ENCODE measurements at places on chromosomes 6 and 20.
A peak's percentile ranks its signal among the peaks of the same experiment; 100 is the strongest.

DNA sequence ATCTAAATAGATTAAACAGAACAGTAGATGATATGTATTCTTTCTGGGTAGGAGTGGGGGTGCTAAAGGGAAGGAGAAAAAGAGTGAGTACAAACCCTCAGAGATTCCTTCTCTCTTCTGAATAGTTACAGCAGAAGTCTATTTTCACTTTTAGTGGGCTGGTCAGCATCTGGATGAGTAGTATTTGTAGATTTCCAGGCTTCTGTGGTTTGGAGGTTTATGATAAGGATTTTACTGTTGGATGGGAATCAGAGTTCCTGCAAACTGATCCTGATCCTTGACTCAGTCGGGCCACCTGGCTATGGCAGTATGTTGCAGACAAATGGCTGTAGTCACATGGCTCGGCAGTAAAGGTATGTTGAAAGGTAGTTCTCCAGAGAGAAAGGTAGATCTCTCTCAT lies 84.3 kb upstream of the IFNGR1 start:
- no peak for DNase-seq

DNA sequence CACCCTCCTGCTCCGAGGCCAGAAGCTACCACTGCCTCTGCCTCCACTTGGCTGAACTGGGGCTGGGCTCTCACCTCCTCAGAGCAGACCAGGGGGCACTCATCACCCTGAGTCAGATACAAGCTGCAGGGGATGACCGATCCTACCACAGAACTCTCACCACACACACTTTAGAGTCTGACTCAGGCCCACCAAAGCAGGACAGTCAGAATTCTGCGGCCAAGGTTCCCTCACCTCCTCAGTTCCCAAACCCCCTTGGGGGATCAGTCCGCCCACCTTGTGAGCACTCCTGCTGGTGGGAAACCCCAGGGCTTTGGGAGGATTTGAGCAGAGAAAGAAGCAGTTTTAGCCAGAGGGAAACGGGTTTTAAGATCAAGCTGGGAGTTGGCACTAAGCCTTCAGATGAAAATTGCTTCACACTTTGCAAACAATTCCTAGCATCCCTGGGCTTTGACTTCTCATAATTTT lies 587.8 kb upstream of the JAG1 start:
- peak; percentile 77 for DNase-seq

DNA sequence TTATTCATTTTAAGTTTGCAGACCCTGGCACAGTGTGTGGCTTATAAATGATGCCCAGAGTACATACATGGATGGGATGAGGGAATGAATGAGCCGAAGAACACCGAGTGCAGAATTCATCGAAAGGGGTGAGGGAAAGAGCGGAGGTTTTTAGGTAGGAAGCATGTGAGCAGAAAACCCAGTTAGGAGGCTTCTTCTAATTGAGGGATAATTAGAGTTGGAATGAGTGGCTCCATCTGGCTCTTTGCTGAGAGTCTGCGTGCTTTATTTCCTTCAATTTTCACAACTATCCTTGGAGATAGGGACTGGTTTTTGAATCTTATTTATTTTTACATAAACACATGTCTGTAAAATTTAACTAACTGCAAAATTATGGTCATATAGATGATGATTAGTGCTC lies 150.7 kb downstream of the DOK5 start:
- no peak for DNase-seq

DNA sequence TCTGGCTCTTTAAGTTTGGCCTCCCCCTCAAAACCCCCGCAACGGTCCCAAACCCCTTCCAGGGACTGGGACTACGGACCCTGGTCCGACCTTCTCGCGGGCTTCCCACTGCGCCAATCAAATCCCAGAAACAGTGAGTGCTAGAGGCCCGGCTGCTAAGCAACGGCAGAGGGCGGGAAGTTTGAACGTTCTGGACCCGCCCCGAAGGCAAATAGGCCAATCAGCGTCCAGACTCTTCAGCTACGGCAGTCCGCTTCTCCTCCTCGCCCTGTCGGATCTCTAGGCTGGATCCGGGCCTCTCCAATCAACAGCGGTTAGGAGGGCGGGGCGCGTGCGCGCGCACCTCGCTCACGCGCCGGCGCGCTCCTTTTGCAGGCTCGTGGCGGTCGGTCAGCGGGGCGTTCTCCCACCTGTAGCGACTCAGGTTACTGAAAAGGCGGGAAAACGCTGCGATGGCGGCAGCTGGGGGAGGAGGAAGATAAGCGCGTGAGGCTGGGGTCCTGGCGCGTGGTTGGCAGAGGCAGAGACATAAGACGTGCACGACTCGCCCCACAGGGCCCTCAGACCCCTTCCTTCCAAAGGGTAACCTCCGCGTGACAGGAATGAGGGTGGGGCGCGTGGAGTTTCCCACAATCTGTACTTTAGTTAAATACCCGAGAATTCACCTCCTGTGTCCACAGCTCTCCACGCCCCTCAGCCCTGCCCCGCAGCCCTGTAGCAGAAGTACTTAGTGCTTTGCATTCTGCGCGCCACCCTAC lies at the start of gene MSH5:
MSH5 (plus strand) TSS at position 367 of the 758 bp plus-strand sequence. CDS start 462 bp downstream, outside the sequence.
- peak; percentile 99 for DNase-seq

- peak; percentile 22 for DNase-seq
Measured at GRCh38 chr6:132236744-132237143, 164.5 kb downstream of the MOXD1 start.

DNA sequence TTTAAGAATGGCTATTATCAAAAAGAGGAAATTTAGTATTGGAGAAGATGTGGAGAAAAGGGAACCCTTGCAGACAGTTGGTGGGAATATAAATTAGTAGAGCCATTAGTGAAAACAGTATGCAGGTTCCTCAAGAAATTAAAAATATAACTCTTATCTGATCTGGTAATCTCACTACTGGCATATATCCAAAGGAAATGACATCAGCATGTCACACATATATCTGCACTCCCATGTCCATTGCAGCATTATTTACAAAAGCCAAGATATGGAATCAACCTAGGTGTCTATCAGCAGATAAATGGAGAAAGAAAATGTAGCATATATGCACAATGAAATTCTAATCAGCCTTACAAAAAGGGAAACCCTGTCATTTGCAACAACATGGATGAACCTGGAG lies 2.6 kb downstream of the SIRPG start:
- no peak for DNase-seq

GRCh38 chr6:129648819-129649491 lies 61.0 kb downstream of the ARHGAP18 start:
- DNase-seq: no peak

DNA sequence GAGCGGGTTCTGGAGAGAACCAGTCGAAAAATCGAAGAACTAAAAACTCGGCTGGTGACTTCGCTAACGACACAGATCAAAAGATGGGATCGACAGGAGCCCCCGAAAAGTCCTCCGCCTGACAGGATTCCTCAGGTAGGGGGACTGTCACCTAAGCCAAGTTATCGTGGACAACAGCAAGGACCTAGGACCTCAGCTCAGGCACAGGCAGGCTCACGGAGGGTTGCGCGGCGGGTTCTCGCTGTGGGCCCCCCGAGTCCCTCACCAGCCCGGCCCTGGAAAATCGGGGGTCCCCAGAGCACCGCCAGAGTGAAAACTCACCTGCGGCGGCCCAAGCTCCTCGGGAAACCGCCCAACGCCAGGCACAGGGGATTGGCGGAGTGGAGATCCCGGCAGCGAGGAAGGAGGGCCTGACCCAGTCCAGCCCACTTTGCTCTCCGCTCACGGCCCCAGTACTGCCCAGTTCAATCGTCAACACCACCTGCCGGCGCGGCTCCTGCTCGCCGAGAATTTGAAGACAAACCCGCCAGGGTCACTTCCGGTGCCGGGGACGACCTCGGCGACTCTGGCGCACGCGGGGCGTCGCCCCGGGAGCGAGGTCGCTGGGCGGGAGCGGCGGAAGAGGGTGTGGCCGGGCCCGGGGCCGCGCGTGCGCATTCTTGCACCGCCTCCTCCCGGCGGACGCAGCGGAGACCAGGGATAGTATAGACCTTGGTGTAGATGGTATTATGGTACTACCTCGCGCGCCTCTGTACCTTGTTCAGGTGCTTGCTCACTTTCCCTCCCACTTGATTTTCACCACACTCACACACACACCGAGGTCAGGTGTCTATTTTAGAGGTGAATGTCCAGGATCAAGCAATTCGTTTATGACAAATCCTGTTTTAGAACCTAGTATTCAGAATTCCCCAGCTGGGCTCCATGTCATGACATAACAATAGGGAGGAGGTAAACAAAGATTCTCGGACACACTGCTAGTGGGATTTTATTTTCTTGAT lies at the start of gene KATNA1:
KATNA1 (minus strand) TSS at position 567 of the 998 bp plus-strand sequence. CDS start 10,167 bp downstream, outside the sequence.
- peak; percentile 97 for DNase-seq
